ENCODE measurements at places on chromosomes 13 and 19.

DNA sequence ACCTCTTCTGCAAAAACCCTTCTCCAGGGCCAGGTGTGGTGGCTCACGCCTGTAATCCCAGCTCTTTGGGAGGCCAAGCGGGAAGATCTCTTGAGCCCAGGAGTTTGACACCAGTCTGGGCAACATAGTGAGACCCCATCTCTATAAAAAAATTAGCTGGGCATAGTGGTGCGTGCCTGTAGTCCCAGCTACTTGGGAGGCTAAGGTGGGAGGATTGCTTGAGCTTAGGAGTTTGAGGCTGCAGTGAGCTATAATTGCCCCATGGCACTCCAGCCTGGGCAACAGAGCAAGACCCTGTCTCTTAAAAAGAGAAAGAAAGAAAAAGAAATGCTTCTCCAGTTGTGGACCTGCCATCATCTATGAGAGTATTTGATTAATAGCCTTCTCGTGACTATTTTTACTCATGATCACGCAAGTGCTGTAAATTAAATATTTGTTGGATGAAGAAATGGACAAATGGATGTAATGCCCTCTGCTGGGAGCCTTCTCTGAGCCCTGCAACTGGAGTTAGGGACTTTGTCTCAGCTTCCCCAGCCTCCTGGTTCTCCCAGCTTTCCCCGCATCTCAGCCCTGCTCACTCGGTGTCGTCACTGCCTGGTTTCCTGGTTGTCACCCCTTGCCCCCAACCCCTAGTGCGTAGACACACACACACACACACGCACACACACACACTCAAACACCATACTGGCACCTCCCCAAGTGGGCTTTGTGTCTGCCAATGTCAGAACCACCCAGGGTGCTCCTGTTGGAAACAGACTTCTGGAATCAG is 12.2 kb downstream of the WIZ start:
- DNase-seq, result peak; percentile 25

- no peak for DNase-seq
Measured at GRCh38 chr13:20405691-20406090, 120.0 kb downstream of the CRYL1 start.

GRCh38 chr19:40691421-40692211 is 1.2 kb upstream of the NUMBL start:
- DNase-seq, result peak; percentile 50

DNA sequence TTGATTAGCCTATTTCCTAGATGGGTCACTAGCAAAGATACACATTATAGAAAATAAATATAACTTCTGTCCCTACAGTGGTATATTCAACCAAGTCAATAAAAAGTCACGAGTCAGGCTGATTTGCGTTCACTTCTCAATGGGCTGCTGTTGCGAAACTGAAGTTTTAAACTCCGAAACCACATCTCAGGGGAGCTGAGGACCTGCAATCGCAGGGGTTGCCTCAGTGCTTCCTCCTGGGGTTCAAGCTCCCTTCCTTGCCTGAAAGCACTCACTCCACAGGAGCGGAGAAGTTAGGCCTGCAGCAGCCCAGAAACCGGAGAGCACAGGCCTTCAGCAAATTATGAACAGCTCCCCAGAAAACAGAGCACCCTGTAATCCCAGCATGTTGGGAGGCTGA is 39.6 kb downstream of the RAB20 start:
- no peak for DNase-seq

DNA sequence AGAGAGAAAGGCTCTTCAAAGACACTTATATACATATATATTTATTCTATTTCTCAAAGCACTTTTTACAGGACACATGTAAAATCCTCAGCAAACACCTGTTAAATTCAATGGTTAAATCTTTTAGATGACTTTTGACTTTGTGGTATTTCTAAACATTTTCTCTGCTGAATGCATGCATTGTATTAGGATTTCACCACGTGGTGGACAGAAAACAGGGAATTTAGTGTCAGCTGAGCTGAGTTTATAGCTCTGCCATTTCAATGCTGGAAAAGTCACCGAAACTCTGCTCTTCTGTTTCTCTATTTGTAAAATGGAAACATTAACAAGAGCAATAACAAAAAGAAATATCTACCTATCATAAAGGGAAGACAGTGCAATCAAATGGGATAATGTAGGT is 375.6 kb downstream of the ENOX1 start:
- DNase-seq, result no peak

GRCh38 chr13:76745261-76746200 is 140.7 kb downstream of the KCTD12 start:
- DNase-seq, result no peak

GRCh38 chr13:113001241-113002140 is 32.5 kb downstream of the MCF2L start:
- DNase-seq, result no peak

- DNase-seq, result no peak
Measured at GRCh38 chr19:38793177-38793576, 4.2 kb downstream of the LGALS7B start.

DNA sequence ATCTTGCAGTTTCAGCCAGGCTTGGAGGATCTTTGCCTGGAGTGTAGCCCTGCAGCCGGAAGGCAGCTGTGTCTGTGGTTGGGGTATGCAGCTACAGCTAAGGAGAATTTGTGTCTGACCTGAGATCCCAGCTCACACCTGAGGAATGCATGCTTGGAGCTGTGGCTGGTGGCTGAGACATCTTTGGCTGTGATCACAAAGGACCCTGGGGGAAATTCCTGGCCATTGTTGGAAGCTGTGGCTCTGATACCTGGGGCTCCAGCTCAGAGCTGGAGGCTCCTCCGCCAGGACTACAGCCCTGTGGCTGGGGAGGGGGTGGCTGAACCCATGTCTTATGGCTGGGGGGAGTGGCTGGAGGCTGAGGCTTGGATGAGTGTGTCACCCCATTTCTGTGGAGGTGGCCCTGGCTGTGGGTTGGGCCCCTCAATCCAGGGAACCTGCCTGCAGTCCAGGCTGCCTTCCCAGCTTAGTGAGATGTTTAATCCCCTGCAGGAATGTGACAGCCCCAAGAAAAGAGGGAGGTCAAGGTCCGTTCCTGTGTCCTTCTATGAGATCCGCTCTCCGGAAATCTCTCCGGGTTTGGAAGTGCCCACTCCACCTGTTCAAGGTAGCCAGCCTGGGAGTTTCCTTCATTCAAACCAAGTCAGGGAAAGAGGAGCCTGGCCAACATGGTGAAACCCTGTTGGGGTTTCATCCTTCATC is 27.6 kb downstream of the ARHGEF18 start:
- no peak for DNase-seq

- DNase-seq, result no peak
Measured at GRCh38 chr19:33239223-33239975, 13.7 kb upstream of the SLC7A10 start.

GRCh38 chr13:78881054-78881453 is 222.1 kb upstream of the OBI1 start:
- DNase-seq, result no peak

GRCh38 chr13:65985612-65986011 is 1244.5 kb downstream of the PCDH9 start:
- DNase-seq, result no peak

- DNase-seq, result no peak
Measured at GRCh38 chr19:11079999-11080398, 9.3 kb upstream of the LDLR start.

GRCh38 chr13:75670496-75670895 is 34.4 kb downstream of the LMO7 start:
- DNase-seq, result no peak

GRCh38 chr13:71474936-71475335 is 392.1 kb downstream of the DACH1 start:
- DNase-seq, result no peak

DNA sequence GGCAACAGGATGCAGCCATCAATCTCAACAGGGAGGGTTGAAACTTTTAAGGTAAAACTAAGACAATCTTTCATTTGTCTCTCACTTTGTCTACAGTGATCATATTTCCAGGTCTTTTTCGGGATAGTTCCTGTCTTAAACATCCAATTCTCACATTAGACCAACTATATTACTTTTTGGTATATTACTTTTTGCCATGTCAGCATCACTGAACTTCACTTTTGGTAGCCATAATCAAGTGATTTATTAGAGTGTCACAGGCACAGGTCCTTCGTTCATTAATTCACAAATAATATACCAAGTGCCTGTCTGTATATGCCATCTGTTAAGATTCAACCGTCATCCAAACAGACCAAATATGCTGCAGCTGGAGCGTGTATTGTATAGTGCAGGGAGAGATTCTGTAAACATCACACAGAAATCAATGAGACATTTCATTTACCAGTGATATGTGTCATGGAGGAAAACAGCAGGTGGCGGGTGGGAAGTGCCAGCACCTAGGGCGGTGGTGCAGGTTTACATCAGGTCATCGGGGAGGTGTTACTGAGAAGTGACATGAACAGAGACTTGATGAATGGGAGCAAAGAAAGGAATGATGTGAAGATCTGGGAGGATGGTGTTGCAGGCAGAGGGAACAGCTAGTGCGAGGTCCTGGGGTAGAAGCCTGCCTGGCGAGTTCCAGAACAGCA is 24.9 kb downstream of the ARHGEF7 start:
- DNase-seq, result no peak

GRCh38 chr13:34749046-34749445 is 193.0 kb upstream of the NBEA start:
- DNase-seq, result no peak

- DNase-seq, result no peak
Measured at GRCh38 chr13:21987793-21988192, 316.9 kb downstream of the FGF9 start.

GRCh38 chr13:106477303-106477702 is 58.2 kb downstream of the EFNB2 start:
- DNase-seq, result no peak

- no peak for DNase-seq
Measured at GRCh38 chr19:44551850-44552249, 22.4 kb upstream of the CEACAM20 start.

DNA sequence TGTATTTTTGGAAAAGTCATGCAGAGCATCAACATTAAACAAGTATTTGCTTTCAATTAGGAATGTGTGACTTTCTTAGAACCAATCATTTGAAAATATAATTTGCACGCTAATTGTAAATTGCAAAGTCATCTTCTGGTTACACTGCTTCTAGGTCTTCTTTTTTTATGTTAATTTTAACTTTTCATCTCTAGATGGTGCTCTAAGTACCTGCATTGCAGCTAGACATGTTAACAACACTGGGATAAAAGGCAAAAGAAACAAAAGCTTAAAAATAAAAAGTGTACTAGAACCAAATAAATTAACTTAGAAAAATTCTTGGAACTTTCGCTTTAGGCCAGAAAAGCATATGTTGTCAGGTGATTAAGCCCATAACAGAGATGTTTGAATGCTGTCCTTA is 2758.2 kb downstream of the PCDH9 start:
- no peak for DNase-seq

All from hematopoietic multipotent progenitor cell treated with erythropoietin and hydrocortisone succinate and interleukin-3 and kit ligand, for 17 days (in vitro differentiated cells).